NCI-H2081 (cell line): ENCODE measurements at places on chromosomes 7 and 10.

- DNase-seq = no peak
Observed at GRCh38 chr7:4706384-4707216, 24.5 kb downstream of the FOXK1 start.

- no peak for DNase-seq
Observed at GRCh38 chr7:91993976-91994375, 53.3 kb downstream of the AKAP9 start.

GRCh38 chr10:4615042-4615441 lies 211.0 kb upstream of the AKR1E2 start:
- DNase-seq = no peak

- DNase-seq = no peak
Observed at GRCh38 chr7:18771834-18772566, 276.5 kb downstream of the HDAC9 start.

GRCh38 chr7:130139193-130139960 lies 65.8 kb downstream of the TMEM209 start:
- DNase-seq = no peak

DNA sequence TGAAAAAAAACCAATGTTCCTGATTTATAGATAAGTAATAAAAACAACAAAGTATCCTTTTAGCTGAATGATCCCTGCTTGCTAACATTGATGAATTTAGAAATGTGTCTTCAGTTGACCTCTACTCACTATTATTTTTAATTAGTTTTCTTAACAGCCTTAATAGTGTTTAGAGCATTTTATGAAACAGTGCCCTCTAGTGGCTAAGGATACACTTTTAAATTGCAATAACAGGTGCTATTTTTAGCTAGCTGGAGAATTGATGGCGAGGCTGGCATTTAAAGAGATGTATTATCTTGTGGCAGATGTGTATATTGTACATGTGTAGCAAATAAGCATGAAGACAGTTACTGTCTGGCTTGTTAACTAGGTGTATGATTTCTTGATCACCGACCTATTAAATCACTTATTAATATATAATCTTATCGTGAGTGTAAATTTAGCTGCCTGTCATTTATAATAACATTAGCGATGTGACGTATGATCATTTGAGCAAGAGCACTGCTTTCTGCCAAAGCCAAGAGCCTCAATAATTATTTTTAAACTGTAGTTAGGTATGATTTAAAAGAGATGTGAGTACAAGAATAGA lies 451.9 kb downstream of the DPP6 start:
- DNase-seq = peak; percentile 69

- DNase-seq = no peak
Observed at GRCh38 chr7:155810770-155811559, 1.3 kb downstream of the SHH start.

GRCh38 chr7:67894746-67895145 lies 898.1 kb downstream of the TYW1 start:
- no peak for DNase-seq

DNA sequence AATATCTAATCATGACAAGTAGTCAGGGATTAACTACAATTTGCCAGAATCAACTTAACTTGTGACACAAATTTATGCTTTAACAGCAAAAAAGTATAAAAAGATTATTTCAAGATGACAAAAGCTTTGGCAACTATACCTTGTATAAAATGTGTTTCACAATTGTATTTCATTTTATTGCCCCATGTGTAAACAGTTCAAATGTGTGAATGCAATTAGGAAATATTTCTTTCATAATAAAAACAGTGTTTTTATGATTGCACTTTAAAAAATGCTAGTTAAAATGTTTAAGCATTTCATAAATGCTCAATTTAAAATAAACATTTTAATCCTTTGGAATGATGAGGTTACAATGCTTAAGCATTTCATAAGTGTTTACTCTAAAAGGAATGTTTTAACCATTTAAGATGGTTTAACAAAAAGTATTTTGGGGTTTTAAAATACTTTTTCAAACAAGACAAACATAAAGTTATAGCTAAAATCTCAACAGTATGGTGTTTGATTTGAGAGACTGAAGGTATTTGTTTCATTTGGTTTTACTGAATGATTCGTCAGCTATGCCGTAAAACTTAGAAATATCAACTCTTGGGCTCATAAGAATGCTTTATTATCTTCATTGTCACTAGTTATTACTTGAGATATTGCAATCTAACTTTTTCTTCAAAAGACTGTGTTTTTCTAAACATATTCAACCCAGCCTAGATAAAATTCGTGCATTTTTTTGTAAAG lies 50.1 kb downstream of the SFTPD start:
- DNase-seq = no peak

- DNase-seq = no peak
Observed at GRCh38 chr7:53191836-53192443, 156.5 kb downstream of the POM121L12 start.

GRCh38 chr10:5549462-5550249 lies 24.9 kb downstream of the CALML3 start:
- no peak for DNase-seq

DNA sequence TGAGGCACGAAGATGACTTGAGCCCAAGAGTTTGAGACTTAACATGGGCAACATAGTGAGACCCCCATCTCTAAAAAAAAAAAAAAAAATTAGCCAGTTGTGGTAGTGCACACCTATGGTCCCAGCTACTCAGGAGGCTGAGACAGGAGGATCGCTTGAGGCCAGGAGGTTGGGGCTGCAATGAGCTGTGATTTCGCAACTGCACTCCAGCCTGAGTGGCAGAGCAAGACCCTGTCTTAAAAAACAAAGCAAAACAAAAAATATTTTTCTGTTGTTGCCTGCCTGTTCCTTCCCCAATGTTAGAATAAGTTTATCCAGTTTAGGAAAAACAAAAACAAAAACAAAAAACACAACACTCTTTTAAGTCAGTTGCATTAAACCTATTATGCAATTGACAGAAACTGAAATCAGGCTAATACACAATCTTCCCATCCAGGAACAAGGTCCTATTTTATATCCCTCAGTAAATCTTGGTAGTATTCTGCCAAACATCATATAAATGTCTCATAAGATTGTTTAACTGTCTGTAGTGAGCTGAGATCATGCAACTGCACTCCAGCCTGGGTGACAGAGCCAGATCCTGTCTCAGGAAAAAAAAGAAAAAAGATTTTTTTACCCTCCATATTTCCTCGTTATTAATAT lies 4.9 kb downstream of the PILRA start:
- DNase-seq = no peak

DNA sequence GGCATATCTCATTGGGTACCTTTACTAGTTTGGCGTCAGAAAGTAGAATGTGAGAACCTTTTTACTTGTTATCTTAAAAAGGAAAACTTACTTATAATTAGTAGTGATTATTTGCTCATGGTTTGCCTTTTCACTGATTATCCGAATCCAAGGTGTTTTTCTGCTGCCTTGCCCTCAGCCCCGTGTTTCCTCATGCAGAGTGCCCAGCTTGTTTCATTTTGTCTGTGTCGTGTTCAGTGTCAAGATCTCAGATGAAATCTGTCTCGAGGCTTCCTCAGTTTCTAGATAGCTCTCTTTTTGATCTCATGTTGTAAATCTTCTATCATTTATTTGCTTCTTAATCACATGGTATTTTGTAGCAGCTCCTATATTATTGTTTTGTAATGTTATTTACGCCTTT lies 30.1 kb downstream of the RPA3 start:
- DNase-seq = no peak

- DNase-seq = no peak
Observed at GRCh38 chr10:100362570-100363496, 15.8 kb downstream of the SCD start.

DNA sequence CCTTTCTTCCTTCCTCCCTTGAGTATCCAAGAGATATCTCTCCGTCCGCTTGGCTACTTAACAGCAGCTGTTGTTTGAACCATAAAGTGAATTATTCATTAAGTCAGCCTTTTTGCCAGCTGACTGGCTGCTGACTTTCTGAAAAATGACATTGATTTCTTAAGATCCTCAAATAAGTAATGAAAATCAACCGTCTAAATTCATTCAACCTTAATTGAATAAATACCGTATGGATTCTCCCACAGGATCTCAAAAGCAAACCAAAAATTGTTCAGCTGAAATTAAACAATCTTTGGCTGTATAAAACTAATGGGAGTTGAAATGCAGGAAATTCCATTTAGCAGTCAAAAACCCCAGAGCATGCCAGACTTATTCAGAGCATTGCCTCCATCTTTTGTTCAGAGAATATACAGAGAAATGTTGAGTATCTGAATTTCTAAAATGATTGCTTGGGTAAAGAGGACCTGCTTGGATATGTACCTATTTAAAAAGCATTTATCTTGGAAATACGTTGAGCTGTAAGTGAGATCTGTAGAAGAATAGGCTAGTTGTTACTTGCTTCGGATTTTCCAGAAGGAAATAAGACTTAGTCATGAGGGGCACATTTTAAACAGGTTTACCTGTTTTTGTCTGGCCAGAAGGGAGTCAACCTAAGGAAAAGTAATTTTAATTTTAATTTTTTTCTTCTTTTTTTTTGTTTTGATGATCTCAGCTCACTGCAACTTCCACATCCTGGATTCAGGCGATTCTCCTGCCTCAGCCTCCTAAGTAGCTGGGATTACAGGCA lies 136.2 kb downstream of the PLXDC2 start:
- no peak for DNase-seq

GRCh38 chr7:148793590-148793989 lies 90.5 kb downstream of the EZH2 start:
- no peak for DNase-seq

- no peak for DNase-seq
Observed at GRCh38 chr10:28354511-28354910, 51.6 kb upstream of the MPP7 start.

GRCh38 chr7:151745706-151746105 lies 131.2 kb downstream of the PRKAG2 start:
- no peak for DNase-seq

DNA sequence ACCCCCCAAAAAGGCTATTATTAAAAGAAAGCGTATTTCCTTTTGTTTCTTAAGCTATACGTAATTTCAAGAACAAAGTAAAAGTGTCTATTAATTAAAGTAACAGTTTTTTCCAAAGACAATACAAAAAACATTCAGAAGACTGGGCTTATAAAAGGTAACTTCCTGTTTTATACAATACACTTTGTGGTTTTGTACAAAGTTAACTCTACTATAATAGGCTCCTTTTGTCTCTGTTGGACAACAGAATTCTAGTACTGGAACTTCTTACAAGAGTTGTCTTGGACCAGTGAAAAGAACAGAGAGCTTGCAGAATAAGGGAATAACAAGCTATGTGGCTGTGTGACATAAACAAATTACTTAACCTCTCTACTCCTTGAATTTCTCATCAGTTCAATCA lies 21.5 kb downstream of the SFMBT2 start:
- no peak for DNase-seq

- DNase-seq = no peak
Observed at GRCh38 chr10:79097021-79097872, 28.5 kb downstream of the ZMIZ1 start.

GRCh38 chr10:71776481-71776925 lies 3.2 kb upstream of the VSIR start:
- DNase-seq = no peak

DNA sequence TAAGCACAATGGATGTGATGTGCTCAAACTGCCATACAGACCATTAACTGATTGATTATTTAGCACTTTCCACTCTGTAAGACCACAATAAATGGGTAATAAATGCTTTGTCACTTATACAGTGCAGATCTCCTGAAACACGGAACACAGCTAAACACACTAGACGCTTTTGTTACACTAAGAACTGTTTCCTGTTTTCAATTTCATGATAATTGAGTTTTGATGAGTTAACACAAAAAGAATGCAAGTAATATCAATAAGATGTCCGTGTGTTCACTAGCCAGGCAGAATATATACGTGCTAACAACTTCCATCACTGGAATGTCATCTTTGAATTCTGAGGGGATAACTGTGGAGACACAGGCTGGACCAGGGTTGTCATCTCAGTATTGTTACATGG lies 178.8 kb downstream of the SKAP2 start:
- DNase-seq = no peak

GRCh38 chr10:82310839-82311238 lies 435.8 kb downstream of the NRG3 start:
- DNase-seq = no peak

GRCh38 chr7:93757426-93757825 lies 133.1 kb downstream of the TFPI2 start:
- DNase-seq = no peak

DNA sequence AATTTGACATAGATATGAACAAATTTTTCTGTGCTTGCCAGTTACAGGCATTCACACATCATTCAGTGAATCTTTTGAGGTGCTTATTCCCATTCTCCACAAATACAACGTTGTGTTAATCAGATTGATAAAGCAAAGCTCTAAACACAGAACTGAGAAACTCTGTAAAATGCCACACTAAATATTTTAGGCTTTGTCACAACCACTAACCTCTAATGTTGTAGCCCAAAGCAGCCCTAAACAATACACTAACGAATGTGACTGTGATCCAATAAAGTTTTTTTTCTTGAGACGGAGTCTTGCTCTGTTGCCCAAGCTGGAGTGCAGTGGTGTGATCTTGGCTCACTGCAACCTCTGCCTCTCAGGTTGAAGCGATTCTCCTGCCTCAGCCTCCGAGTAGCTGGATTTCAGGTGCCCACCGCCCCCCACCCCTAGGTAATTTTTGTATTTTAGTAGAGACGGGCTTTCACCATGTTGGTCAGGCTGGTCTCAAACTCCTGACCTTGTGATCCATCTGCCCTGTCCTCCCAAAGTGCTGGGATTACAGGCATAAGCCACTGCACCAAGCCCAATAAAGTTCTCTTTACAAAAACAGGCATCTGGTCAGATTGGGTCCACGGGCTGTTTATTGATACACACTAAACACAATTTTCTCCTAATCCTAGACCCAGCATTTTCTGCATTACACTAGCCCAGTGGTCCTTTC lies 6.9 kb downstream of the CYCS start:
- no peak for DNase-seq

- DNase-seq = no peak
Observed at GRCh38 chr7:43781726-43782607, 23.5 kb downstream of the BLVRA start.

DNA sequence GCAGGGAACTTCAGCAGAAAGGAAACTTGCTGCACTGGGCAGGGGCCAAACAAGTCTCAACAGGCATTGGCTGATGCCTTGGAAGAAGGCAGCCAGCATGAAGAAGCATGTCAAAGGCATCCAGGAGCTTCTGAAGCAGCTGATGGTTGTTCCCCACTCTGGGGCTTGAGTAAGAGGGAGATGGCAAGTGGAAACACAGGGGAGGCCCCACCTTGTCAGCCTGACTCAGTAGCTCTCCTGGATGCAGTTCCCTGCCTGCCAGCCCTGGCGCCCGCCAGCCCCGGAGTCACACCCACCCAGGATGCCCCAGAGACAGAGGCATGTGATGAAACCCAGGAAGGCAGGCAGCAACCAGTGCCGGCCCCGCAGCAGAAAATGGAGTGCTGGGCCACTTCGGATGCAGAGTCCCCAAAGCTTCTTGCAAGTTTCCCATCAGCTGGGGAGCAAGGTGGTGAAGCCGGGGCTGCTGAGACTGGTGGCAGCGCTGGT lies 96.5 kb downstream of the TACC2 start:
- DNase-seq = no peak

- no peak for DNase-seq
Observed at GRCh38 chr10:43383204-43383971, 12.0 kb downstream of the FXYD4 start.

GRCh38 chr7:114309729-114310128 lies 104.9 kb upstream of the FOXP2 start:
- DNase-seq = no peak
